PC-3 (cell line): ENCODE measurements at places on chromosomes 11 and 22. TPM values are rescaled to one million over a fixed set of nuclear protein-coding genes. Genes with fewer than 3 reads are reported as not detected.

ADAMTS8 gene
- 0.12 TPM in 1 of 2 replicates, not detected in the other for total RNA-seq

ASCL2 gene
- total RNA-seq, result 0.58 and 1.1 TPM in 2 replicates

DNA sequence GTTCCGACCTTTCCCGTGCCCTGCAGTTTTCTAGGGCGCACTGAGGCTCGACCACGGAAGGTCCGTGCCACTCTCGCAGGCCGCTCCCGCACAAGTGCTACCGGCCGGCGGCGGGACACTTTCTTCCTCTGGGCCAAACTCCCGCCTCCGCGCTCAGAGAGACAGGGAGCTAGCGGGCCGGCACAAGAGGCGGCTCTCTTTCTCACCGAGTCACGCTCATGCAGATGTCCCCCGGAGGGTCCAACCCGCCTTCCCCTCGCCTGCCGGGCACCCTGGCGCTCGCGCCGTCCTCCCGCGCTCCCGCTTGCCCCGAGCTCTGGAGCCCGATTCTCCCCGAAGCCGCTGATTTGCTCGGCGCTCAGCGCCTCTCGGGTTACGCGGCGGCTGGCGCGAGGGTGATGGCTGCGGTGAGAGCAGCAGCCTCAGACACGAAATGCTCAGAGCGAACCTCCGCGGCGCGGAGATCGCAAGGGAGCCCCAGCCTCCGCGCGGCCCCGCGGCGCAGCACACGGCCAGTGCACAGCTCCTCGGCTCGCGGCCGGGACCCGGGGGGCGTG is 1.0 kb downstream of the LMO1 start:
- H3K27ac ChIP-seq, result no peak overlapping the region
- H3K4me3 ChIP-seq, result peak overlapping the region; percentile 56

GRM5 gene
- not detected in 2 replicates for total RNA-seq

CECR2 gene
- not detected in 2 replicates for total RNA-seq

DNA sequence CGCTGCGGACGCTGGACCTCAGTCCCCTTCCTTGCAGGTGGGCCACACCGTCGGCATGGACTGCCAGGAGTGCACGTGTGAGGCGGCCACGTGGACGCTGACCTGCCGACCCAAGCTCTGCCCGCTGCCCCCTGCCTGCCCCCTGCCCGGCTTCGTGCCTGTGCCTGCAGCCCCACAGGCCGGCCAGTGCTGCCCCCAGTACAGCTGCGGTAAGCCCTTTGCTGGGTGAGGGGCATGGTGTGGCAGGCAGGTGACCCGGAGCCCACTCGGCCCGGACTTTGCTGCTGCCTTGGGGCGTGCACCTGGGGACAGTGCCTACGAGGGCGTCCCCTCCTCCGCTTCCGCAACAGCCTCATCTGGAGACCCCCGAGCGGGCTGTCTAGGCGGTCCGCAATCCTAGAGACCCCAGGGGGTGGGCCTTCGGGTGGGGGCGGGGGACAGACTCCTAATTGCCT is 25.4 kb upstream of the MUC5B start:
- H3K36me3 ChIP-seq, result no peaks in the 10 kb centered on the region
- no peaks in the 10 kb centered on the region for H3K27me3 ChIP-seq
- H3K4me3 ChIP-seq, result no peak overlapping the region
- H3K4me1 ChIP-seq, result peaks cover 17% of the 10 kb centered on the region
- no peak for DNase-seq
- no peak overlapping the region for H3K27ac ChIP-seq

DNA sequence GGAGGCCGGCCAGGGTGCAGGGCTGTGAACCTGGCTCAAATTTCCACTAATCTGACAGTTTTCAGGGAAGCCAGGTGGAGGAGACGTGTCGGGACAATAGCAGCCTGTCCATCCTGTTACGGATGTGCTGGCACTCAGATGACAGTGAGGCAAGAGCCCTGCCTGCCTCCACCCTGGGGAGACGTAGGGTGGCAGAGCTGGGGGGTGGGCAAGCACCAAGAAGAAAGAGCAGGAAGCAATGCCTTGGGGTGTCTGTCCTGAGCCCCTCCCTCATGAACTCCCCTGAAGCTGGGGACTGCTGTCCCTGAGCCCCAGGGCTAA is 10.0 kb upstream of the TRIM29 start:
- peaks cover 19% of the 10 kb centered on the region for H3K27me3 ChIP-seq
- H3K4me1 ChIP-seq, result no peaks in the 10 kb centered on the region
- H3K36me3 ChIP-seq, result no peaks in the 10 kb centered on the region
- DNase-seq, result no peak
- no peak overlapping the region for H3K4me3 ChIP-seq

GRCh38 chr22:36244522-36245391 is 5.4 kb upstream of the APOL2 start:
- DNase-seq, result no peak
- H3K27me3 ChIP-seq, result no peaks in the 10 kb centered on the region
- H3K27ac ChIP-seq, result no peak overlapping the region
- no peak overlapping the region for H3K4me3 ChIP-seq
- H3K36me3 ChIP-seq, result no peaks in the 10 kb centered on the region
- peaks cover 2% of the 10 kb centered on the region; the same call in 1 of the 2 replicates for H3K4me1 ChIP-seq

OR6M1 gene
- total RNA-seq, result not detected in 2 replicates

ZP1 gene
- not detected in 2 replicates for total RNA-seq

DNA sequence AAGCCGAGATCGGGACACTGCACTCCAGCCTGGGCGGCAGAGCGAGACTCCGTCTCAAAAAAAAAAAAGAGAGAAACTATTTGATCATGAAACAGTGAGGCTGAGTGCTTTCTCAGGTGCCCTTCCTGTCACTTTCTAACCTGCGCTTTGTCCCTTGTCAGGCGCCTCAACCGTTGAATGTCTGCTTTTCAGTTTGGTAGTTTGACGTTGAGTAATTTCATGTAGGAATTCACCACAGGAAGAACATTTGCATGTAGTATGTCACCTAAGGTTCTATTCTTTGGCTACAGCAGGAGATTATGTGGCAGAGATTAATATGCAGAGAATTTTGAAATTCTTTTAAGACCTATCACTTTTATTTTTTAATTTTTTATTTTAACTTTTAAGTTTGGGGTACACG is 57.2 kb downstream of the PPFIA1 start:
- no peak for DNase-seq
- H3K36me3 ChIP-seq, result peaks cover 65% of the 10 kb centered on the region
- no peak overlapping the region for H3K4me3 ChIP-seq
- no peaks in the 10 kb centered on the region for H3K4me1 ChIP-seq
- H3K27ac ChIP-seq, result no peak overlapping the region
- H3K27me3 ChIP-seq, result no peaks in the 10 kb centered on the region

FXYD2 gene
- total RNA-seq, result not detected in 2 replicates

CDON gene
- 4.4 and 10.1 TPM in 2 replicates for total RNA-seq

DNA sequence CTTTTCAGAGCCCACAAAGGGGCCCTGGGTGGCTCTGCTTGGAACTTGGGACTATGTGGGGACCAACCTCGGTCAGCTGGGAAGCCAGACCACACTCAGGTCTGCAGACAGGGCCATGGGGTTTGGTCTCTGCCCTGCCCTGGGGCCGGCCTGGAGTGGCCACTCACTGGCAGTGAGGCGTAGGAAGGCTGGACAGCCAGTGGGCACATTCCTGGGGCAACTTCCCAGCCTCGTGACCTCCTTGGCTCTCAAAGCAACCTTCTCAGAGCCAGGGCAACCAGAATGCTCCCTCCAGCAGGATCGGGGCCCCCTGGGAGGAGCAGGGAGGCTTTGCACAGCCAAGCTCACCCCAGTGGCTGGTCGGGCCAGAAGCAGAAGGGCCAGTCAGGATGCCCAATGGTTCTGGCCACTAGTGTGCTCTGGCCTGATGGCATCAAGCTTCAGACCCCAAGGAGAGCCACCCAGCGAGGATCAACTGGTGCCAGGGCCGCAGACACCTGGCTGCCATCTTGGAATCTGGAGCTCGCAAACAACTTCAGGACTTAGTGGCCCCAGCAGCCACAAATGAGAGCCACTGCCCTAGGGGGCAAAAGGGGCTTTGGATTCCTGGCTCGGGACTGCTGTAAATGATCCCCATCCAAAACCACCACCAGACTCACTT is 87.1 kb downstream of the MYEOV start:
- H3K4me1 ChIP-seq, result 0 out of 2 replicates have a peak, but pooled peaks cover 5% of the 10 kb centered on the region
- H3K4me3 ChIP-seq, result no peak overlapping the region
- DNase-seq, result no peak
- no peak overlapping the region for H3K27ac ChIP-seq

DNA sequence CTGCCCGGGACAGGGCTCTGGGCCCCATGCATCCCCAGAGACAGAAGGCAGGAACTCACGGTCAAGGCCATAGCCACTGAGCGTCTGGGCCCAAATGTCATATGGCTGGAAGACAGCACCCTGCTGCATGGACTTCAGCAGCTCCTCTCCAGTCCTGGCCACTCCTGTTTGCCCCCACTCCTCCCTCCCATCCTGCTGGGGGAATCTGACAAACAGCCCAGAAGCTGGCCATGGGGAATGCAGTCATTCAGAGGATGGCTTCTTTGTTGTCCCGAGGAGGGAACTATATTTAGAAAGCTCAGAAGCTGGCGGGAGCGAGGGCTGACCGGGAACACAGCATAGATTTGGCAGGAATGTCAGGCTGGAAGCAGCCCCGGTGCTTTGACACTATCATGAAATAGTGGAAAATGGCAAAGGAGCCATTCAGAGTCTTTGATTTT is 35.0 kb downstream of the DKK3 start:
- H3K27me3 ChIP-seq, result no peaks in the 10 kb centered on the region
- H3K36me3 ChIP-seq, result no peaks in the 10 kb centered on the region
- H3K4me1 ChIP-seq, result peaks cover 32% of the 10 kb centered on the region
- no peak for DNase-seq

DNA sequence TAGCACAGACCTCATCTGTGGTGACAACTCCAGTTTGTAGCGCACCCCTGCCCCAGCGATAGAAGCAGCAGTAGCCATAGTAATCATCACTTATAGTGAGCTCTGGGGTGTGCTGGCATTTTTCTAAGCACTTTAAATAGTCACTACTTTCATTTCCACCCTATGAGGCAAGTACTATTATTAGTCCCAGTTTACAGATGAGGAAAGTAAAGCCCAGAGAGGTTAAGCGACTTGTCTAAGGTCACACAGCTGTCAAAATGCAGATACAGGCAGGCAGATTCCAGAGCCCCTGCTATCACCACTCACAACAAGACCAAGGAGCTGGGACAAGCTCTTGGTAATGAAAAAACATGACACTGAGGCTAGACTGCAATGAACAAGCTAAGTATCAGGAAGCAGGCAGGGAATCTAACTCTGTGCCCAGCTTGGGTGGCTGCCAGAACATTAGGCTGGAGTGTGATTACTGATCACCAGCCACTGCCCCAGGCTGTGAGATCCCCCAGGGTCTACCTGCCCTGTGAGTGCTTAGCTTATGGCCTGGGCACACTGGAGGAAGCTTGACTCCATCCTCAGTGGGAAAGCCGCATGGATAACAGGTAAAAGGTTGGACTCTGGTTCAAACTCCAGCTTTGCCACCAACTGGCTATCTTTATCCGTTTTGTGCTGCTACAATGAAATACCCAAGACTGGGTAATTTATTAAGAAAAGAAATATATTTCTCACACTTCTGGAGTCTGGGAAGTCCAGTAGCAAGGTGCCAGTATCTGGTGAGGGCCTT is 561.1 kb downstream of the MN1 start:
- no peaks in the 10 kb centered on the region for H3K36me3 ChIP-seq
- 0 out of 2 replicates have a peak, but pooled peaks cover 8% of the 10 kb centered on the region for H3K27me3 ChIP-seq
- DNase-seq, result no peak
- no peak overlapping the region for H3K4me3 ChIP-seq
- no peak overlapping the region for H3K27ac ChIP-seq
- no peaks in the 10 kb centered on the region for H3K4me1 ChIP-seq
